Stimulated activated CD8-positive, alpha-beta memory T cell treated with anti-CD3 and anti-CD28 coated beads, Interleukin-4, amount 100 ng/mL, for 4 hours (primary cell): ENCODE measurements at places on chromosomes 5 and 9.

GRCh38 chr9:134637696-134638501, 3.7 kb upstream of the COL5A1 start:
- no peak for DNase-seq

DNA sequence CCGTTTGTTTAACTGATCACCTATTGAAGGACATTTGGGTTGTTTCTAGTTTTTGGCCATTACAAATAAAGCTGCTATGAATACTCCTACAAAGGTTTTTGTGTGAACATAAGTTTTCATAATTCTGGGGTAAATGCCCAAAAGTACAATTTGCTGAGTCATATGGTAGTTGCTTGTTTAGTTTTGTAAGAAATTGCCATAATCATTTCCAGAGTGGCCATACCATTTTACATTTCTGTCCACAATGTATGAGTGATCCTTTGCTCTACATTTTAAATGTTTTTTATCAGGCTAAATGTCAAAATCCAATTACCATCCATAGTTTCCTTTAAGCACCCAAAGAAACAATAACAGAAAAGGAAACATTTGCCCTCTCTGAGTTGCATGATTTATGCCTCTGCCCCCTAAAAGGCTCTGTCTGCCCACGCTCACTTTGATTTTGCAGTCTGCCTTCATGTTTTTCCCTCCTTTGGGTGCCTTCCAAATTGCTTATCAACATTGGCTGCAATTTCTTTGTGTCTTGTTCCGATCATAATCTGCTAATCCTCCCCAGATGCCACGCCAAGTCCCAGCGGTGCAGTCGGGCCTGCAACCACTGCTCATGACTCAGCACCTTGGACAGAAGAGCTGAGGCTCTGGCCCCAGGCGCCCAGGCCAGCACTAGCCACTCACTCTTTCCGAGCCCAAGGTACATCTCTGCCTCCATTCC, 339.2 kb downstream of the PIK3R1 start:
- DNase-seq = no peak

DNA sequence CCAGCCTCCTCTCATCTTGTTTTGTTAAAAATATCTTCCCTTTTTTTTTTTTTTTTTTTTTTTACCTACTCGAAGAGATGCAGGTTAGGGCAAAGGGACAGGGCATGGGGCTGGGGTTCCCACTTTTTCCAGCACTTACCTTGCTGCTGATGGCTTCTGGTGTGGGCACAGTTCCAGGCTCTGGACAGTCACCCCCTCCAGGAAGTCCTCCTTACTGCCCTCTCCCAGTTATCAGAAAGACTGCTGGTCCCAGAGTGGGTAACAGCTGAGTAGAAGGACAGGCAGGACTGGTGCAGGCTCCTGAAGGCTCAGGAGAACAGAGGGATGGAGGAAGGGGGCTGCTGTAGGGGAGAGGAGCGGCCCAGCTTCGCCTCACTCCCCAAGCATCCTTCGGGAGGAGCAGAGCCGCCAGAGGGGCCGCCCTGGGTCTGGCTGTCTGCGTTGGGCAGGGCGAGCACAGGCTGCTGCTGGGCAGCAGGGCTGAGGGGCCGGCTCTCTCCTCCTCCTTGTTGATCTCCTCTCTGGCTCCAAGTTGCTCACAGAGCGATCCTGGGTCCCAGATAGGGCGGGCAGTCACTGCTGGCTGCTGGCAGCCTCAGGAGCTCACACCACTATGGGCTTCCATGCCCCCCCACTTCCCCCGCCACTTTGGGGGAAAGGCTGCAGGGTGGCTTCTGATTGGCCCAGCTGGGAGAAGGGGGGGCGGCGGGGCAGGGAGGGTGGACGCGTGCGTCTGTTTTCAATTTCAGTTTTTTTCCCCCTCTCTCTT, at the start of gene PDGFRB:
Gene PDGFRB, minus strand, starts transcription at position 588 of the 769 bp plus-strand sequence. CDS start 18,798 bp downstream, outside the sequence.
- DNase-seq = peak; percentile 39

GRCh38 chr9:127794001-127794791, 8.4 kb downstream of the CDK9 start:
- DNase-seq = no peak

GRCh38 chr5:91126448-91126847, 256.7 kb downstream of the ARRDC3 start:
- DNase-seq = no peak

GRCh38 chr5:129459777-129460671, at the start of gene ADAMTS19:
Gene ADAMTS19, plus strand, starts transcription at chr5:129460298. Its CDS starts 94 bp downstream, at chr5:129460392.
- DNase-seq = no peak

DNA sequence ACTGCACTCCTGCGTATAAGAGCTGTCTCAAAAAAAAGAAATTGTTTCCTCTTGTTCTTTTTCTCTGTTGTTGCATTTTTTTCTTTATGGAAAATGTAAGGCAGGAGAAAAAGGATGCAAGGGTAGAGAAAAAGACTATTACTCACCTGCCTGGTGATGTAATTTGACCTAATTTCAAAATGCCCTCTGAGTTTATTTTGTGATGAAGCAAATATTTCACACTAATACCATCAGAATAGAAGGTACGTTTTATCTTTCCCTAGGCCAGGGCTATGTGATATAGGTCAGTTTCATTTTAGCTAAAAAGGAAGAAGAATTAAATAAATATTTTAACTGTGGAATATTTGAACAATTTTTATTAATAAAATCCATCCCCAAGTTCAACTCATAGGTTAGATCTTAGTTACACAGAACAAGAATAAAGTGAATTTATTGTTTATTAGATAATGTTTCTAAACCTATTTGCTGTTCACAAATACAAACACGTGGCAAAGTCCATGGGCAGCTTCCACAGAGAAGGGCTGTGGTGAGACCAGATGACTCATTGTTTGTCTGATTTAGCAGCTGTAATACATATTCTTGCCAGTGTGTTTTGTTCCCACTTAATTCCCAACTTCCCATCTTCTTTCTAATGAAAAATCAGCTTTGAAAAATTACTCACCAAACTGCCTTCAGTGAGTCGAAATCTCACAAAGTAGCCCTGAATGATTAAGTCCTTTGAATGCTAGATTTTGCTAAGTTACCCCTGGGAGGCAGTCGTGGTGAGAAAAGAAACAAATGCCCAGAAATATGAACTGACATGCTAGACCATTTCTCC, 52.8 kb upstream of the CCDC112 start:
- DNase-seq = no peak

GRCh38 chr5:38755181-38755580, 90.6 kb upstream of the OSMR start:
- DNase-seq = no peak
